ENCODE measurements at places on chromosomes 16 and 17.

DNA sequence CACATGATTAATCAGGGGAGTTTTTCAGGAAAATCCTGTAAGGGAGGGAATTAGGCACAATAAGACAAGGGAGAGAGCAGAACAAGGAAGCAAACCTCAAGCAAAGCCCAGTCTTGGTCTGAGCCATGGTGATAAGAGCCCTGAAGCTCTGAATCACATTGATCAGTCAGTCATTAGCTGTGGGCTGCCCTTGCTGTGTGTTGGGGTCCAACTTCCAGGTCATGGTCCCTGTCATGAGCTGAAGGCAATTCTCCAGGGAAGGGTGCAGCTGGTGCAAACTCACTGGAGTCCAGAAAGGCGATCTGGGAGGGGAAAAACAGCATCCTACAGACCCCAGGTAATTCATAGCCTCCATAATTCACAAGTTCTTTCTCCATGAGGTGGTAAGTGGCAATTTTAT lies 89.9 kb downstream of the CYLD start:
- no peak for DNase-seq

- no peak for DNase-seq
Observed at GRCh38 chr16:31507617-31507928, 618 bp downstream of the RUSF1 start.

GRCh38 chr17:80018917-80019651 lies 16.6 kb downstream of the TBC1D16 start:
- no peak for DNase-seq

DNA sequence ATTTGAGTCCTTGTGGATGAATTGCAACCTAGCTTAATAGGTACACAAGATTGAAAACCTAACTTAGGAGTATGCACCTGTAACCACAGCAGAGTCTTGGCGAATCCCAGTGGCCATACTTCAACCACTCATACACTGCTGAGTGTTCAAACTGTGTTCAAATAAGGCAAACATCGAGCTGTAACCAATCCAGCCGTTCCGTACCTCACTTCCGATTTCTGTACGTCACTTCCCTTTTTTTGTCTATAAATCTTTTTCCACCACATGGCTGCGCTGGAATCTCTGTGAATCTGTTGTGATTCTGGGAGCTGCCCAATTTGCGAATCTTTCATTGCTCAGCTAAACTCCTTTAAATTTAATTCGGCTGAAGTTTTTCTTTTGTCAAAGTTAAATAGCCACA lies 190.6 kb downstream of the MAF start:
- no peak for DNase-seq

DNA sequence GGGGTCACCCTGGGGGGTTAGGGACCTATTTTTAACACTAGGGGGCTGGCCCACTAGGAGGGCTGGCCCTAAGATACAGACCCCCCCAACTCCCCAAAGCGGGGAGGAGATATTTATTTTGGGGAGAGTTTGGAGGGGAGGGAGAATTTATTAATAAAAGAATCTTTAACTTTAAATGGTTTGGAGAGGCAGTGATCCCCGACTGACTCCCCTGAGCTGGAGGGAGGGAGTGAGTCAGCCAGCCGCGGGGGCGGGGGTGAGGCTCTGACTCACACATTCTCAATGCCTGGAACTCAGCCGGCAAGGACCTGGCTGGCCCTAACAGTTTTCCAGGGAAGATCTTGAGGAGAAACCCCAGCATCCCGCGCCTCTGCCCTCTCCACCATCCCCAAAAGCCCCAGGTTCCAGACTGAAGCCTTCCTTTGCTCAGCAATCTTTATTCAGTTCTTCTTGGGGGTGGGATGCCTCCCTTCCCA lies 1.5 kb downstream of the HCFC1R1 start:
- DNase-seq = no peak

DNA sequence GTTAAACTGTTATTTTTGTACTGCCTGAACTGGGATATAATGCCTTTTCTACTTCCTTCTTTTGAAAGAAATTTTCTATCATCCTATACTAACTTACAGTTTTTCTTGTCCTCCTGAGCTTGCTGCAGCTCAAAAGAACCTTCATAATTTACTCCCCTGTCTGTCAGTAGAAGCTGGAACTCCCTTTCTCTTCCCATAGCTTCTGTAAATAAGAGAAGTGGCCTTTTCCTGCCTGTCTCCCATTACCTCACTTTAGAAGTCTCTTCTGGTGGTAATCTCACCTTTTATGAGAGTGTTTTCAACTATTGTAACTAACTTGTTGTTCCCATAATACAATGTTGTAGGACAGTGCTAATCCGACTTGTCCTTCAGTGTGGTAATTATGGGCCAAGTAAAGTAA lies 246.7 kb upstream of the TBX2 start:
- no peak for DNase-seq

GRCh38 chr17:1597861-1598342 lies 30.7 kb downstream of the SLC43A2 start:
- no peak for DNase-seq

GRCh38 chr17:59370593-59371299 lies 39.3 kb downstream of the YPEL2 start:
- DNase-seq = no peak

- DNase-seq = no peak
Observed at GRCh38 chr16:83713597-83713996, 94.2 kb upstream of the HSBP1 start.

- DNase-seq = no peak
Observed at GRCh38 chr16:75820672-75821071, 94.4 kb upstream of the CPHXL start.

DNA sequence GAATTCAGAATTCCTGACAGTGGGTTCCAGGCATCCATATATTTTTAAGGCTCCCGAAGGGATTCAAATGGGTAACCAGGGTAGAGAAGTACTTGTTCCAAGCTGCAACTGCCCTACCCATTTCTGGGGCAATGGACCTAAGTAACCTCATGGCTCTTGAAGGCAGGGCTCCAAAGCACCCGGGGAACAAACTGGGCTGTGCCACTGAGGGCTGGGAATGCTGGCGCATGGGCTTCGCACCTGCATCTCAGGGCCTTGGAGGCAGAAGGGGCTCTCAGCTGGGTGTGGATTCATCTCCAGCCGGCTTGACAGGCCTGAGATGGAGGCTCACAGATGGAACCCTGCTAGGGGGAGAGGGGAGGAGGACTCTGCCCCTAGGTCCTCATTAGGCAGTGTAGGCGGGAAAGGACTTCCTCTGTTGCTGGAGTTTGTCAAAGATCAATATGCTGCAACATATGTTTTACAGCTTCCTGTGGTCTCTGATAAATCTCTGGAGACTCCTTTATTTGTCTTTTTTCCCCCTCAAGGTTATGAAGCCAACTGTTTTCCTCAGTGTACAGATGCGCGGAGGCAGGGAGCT lies 232.3 kb upstream of the NLRP1 start:
- DNase-seq = no peak

DNA sequence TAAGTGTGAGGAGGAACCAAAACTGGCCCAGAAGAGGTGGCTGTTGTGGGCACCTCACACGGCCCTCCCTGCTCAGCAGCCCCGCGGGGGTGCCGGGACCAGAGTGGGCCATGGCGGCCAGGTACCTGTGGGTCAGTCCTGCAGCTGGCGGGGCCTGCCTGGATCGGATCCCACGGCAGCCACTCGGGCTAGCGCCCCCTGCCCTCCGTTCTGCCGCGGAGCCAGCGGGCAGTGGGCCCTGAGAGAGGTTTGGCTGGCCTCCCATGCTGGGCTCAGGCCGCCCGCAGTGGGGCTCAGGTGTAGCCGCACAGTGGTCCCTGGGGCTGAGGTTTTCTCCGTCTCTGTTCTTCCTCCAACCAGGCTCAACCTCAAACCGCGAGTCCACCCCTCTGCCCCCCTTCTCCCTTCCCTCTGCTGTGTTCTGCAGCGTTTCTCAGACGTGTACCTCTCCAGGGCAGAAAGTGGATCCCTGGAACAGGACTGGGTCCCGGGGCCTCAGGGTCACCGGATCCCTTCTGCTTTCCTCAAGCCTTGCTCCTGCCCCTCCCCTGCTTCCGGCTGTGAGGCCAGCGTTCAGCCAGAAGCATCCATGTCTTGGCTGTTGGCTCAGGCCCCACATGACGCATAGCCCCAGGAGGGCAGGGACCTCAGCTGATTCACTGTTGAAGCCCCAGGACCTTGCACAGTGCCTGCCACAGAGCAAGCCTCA lies 28.6 kb upstream of the ITGA3 start:
- no peak for DNase-seq

DNA sequence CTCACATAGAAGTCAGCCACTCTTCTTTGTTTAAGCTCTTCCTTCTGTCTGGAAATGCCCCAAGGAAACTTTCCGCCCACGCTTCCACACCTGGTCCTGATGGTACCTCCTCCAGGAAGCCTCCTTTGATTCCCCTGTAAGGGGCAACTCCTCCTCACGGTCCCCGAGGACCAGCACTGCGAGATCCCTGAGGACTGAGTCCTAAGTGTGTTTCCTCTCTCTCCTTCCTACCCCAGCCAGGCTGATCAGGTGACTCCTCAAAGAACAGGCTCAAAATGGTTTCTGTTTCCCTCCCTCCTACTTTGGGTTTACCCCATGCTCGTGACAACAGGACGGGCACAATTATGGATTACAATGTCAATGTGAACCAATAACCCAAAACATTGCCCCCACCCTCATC lies 63.0 kb upstream of the MED9 start:
- no peak for DNase-seq

DNA sequence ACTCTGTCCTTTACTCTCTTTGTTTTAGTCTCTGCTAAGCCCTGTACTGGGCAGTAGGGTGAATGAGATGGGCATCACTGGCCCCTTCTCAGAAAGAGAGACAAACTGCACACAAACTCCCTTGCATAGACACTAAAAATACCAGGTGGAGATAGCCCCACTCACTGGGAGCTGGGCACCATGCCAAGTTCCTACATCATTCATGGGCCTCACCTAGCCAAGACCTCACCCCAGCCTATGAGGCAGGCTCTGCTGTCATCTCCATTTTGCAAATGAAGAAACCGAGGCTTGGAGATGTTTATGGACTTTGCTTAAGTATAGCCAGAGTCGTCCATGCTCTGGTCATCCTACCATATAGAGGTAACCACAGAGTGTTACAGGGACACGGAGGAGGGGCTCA lies 499.8 kb upstream of the CDH11 start:
- DNase-seq = no peak

DNA sequence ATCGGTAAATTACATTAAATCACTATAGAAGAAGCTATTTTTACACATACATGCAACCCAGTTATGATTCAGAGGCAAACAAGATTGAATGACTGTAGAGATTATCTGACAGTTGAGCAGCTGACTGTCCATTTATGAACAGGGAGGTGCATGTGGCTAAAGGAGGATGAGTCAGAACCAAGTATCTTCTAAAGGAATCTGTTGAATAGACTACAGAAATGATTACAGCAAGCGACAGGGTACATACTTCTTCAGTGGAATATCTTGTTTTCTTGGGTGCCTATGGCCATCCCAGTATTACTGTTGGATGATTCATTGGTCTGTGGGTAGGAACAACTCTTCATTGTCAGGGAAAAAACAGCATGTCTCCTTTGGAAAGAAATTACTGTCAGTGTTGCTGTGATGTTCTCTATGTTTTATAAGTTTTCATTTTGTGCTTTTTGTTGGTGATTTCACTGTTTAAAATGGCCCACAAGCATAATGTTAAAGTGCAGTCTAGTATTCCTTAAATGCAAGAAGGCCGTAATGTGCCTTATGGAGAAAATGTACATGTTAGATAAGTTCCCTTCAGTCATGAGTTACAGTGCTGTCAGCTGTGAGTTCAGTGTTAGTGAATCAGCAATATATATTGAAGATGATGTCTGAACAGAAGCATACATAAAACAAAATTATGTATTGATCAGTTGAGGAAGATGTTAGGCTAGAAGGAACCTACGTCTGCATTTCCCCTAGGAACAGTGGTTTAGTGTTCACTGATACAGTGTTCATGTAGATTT lies 27.0 kb downstream of the CBFB start:
- DNase-seq = no peak

DNA sequence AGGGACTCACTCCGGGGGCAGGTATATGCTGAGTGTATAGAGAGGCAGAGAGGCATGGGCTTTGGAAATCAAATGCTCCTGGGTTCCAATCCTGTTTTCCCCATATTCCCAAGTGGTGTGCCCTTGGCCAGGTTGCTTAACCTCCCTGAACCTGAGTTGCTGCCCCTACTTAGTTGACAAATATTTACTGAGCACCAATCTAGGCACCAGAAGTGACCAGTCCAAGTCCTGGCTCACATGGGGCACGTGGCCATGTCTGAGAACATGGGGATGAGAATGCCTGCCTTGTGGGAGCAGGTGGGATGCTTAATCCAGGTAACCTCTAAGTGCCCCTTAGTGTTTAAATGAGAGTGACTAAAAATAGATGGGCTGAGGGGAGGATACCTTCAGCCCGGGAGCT lies 4.2 kb downstream of the SOCS3 start:
- no peak for DNase-seq

DNA sequence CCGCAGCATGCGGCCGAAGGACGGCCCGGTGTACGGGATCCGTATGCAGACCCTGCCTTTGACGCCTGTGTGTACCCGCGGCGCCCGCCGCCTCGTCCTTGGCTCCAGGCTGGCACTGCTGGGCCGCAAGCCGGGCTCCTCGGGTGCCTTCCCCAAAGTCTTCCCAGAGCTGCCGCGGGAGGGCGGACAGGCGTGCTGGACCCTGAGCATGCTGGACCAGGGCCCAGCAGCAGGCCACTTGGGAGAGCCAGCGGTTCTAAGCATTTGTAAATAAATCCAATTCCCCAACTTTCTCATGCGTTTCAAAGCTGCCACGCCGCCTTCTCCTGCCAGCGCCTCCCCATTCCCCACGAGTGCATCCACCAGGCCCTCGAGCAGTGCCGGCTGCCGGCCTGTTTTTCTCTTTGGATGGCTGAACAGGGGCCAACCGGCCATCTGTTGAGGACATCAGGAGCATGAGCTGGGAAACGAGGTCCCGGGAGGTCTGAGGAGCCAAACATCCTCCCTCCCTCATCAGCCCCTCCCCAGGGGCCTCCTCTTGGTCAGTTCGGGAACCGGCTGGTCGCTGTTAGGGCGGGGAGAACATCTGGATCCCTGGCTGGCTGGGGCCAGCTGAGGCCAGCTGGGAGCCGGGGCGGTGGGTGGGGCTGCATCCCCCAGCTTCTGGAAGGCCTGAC lies 20.5 kb upstream of the PABPN1L start:
- no peak for DNase-seq

DNA sequence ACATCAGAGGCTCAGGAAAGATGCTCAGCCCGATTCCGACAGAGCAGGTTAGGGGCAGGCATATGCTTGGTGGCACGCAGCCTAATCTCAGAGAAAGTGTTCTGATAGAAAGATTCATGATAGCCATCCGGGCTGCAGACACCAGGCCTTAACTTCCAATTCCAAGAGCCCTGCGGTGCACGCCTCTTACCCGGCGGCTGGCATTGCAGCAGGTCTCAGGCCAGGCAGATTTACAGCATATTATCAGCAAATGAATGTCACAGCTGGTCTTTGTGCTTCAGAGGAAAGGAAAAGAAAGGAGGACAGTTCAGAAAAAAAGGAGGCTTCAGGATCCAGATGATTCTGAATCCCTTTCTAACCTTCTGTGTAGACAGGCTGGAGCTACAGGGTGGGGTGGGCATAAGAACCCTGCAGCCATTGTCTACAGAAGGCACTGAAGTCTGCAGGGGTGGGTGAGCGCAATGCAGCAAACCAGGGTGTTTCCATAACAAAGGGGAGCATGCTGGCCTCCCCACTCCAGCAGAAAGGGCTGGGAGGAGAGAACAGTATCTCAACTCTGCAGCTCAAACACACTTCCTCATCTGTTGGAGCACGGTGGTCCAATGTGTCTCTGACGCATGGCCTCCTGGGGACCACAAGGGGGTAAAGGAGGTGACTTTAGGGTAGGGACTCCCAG lies 277.4 kb upstream of the XYLT1 start:
- DNase-seq = no peak

GRCh38 chr17:80103449-80104085 lies 2.2 kb downstream of the GAA start:
- DNase-seq = no peak

GRCh38 chr16:89855301-89855945 lies 18.0 kb upstream of the TCF25 start:
- no peak for DNase-seq

GRCh38 chr17:47281216-47281615 lies 27.6 kb downstream of the ITGB3 start:
- DNase-seq = no peak
